ENCODE measurements at places on chromosomes 11 and 22. TPM values are rescaled to one million over a fixed set of nuclear protein-coding genes. Genes with fewer than 3 reads are reported as not detected.

The CDC45 gene
- total RNA-seq = 4.1 TPM

The IGSF22 gene
- 0.17 TPM for total RNA-seq

The CEND1 gene
- total RNA-seq = 0.34 TPM

The PLAAT2 gene
- not detected for total RNA-seq

The RBMXL2 gene
- total RNA-seq = not detected

The RAG2 gene
- not detected for total RNA-seq

The KRTAP5-8 gene
- 0.20 TPM for total RNA-seq

The KCNK4 gene
- 0.44 TPM for total RNA-seq

The RTN4R gene
- total RNA-seq = 0.12 TPM
